ENCODE measurements at places on chromosomes 6 and 20. TPM values are rescaled to one million over a fixed set of nuclear protein-coding genes. Genes with fewer than 3 reads are reported as not detected.

DNA sequence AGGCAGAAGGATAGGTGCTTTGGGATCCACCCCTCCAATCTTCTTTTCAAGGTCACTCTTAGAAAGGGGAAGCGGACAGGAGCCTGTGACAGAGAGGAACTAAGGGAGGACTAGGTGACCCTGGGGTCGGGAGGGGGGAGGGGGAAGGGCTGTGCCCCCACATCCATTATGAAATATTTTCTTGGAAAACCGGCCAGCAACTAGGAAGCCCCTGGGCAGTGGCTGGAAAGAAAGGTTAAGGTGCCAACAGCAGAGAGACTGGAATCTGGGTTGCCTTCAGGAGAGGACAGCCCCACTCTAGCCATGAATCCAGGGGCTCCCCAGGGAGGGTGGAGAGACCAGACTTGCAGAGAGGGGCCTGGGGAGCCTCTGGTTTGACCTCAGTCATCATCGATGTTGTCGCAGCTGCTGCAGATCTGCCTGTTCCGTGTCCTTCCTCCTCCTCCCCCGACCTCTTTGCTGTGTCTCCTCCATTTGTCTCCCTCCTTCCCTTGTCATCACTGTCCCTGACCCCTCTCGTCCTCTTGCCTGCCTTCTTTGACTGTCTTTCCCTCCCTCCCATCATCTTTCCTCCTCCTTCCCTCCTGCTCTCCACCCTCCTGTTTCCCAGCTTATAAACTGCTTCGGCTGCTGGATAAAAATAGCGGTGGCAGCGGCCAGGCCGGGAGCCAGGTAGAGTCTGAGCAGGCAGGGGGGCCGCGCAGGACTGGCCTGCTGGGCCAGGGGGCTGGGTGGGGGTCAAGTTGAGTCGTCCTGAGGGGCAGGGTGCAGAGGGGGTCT is 3.2 kb downstream of the SLC29A1 start:
- no peak for DNase-seq

- DNase-seq = no peak
Observed at GRCh38 chr20:46145713-46146112, 27.6 kb downstream of the CD40 start.

AGPAT4 gene
- 4.7 TPM for total RNA-seq

ANKRD66 gene
- total RNA-seq = not detected

TSHZ2 gene
- total RNA-seq = 1.5 TPM

CD109 gene
- 0.69 TPM for total RNA-seq

- no peak for DNase-seq
Observed at GRCh38 chr6:142728364-142728763, 216.6 kb downstream of the HIVEP2 start.

- DNase-seq = no peak
Observed at GRCh38 chr6:168314948-168315347, 4.6 kb downstream of the DACT2 start.

DNA sequence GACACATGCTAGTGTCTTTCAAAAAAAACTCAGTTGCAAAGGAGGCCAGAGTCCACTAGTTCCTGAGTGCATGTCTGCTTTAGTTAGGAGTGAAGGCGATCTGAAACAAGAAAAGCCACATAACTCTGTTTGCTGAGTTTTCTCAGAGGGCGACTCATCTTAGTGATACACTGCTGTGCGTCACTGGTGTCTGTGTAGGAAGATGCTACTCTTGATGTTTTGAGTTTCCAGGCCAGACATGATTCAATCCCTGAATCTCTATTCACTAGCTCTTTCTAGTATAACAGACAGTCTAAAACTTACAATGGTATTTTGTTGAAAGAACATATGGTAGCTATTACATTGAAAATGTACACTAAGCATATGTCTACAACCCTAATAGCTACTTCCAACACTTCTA is 60.9 kb downstream of the GFRAL start:
- no peak for DNase-seq

SDC4 gene
- not detected for total RNA-seq
